NCI-H2029 treated with DMSO at 0.1 percent for 48 hours (cell line): ENCODE measurements at places on chromosomes 6 and 20.

- no peak for DNase-seq
These were observed 1.3 kb downstream of the RGS19 start for GRCh38 chr20:64077876-64078551.

DNA sequence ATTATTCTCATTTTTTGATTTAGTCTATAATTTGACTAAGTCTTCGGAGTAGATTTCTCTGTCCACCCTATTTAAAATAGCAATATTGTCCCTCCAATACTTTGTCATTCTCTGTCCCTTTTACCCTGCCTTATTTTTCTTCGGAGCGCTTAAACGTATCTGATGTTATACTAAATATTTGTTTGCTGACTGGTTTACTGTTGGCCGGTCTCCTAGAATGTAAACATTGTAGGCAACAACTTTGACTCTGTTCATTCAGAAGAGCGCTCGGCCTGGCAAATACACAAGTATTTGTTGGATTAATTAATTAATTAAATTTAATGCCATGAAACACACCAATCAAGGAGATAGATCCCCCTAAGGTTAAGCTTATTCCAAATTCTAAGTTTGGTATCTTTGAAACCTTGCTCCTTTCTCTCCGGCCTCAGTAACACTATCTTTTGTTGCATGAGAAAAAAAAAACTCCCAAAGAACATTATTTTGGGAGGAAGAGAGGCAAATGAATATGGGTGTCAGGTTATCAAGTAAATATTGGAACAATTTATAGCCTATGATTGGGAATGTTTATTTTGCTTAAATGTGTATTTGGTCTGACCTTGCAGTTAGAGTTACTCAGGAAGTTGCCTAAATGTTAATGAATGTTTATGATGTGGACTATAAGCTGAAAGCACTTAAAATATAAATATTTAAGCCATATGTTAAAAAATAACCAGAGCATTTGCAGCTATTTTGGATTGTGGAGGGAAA, 231.1 kb downstream of the SOX4 start:
- DNase-seq, result peak; percentile 80

DNA sequence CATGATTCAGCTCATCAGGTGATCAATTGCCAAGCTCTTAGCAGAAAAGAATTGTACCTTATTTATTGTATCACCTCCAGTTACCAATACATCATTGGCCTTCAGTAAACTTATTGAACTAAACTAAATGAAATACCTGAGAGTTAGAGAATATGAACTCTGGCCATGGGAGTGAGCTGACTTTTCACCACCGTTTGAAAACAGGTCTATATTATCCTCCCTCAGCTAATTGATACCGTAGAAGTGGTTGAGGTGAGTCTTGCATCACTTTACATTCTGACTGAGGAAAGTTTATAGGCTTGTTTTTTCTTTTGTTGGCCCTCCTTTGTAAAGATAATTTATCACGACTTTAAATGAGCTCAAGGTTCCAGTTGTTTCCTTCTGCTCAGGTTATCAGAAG, 52.5 kb upstream of the ADGRG6 start:
- no peak for DNase-seq

- DNase-seq, result no peak
These were observed 43.6 kb downstream of the ADTRP start for GRCh38 chr6:11734861-11735613.

DNA sequence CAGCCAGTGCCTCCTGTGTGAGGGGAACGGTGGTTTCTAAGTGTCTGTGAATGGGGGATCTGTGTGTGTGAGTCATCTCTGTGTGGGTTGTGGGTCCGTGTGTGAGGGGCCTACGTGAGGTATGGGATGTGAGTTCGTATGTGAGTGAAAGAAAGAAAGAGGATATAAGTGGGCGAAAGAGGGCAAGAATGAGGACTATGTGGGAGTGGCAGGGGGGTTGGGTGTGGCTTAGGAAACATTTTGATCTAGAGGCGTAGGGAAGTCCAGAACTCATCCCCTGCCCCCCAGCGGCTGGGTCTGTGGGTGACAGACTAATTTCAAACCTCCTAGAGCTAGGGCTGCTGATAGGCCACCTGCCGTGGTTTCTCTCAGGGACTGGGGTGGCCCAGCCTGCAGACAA, 35.5 kb downstream of the DHX35 start:
- DNase-seq, result no peak

DNA sequence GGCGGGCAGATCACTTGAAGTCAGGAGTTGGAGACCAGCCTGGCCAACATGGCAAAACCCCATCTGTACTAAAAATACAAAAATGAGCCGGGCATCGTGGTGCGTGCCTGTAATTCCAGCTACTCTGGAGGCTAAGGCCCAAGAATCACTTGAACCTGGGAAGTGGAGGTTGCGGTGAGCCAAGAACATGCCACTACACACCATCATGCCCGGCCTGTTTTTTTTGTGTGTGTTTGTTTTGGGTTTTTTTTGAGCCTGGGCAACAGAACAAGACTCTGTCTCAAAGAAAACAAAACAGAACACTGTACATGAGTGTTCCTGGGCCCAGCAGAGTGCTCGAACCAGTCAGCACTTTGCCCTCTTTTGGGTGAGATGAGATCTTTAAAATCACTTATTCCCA, 159.1 kb downstream of the MTHFD1L start:
- DNase-seq, result no peak

DNA sequence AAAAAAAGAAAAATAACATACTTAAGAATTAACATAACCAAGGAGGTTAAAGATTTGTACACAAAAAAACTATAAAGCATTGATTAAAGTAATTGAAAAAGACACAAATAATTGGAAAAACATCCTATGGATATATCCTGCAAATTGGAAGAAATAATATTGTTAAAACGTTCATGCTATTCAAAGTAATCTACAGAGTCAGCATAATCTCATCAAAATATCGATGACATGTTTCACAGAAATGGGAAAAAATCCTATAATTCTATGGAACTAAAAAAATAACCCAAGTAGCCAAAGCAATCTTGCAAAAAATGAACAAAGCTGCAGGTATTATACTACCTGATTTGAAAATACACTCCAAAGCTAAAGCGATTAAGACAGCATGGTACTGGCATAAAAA, 23.3 kb downstream of the OR5V1 start:
- DNase-seq, result no peak

DNA sequence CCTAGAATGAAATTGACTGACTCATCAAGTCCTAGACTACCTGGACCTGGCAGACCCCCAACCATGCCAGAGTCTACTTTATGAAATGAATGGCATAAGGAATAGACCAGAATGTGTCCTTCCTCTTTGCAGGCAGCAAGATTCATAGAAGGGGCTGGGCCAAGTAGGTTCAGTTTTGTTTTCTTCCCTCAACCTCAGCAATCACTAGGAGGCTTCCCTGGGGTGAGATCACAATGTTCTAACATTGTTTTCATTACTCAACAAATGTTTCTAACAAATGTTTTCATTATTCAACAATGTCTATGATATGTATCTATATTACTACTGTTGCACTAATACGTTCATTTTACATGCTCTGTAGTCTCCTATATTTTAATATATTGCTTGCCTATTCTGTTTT, 8.4 kb upstream of the FAM162B start:
- no peak for DNase-seq

- no peak for DNase-seq
These were observed 119.6 kb downstream of the KIF13A start for GRCh38 chr6:17867880-17868279.

GRCh38 chr20:58971429-58971828, 9.6 kb upstream of the NELFCD start:
- DNase-seq, result no peak

DNA sequence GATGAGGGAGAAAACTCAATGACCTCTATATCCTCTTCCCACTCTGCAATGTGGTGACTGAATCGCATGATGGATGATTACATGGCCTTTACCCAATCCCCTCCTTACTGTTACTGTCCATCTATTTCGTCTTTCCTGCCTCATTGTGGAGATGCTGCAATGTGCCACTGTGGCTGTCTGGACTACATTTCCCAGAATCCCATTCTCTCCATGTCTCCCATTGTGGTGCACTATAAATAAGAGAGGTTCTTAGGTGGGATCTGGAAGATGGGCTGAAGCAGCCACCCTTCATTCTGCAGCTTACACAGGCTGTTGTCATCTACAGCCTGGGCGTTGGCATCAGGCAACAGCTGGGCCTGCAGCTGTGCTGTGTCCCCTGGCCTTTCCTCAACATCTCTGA, 233.6 kb downstream of the PRKN start:
- DNase-seq, result no peak

DNA sequence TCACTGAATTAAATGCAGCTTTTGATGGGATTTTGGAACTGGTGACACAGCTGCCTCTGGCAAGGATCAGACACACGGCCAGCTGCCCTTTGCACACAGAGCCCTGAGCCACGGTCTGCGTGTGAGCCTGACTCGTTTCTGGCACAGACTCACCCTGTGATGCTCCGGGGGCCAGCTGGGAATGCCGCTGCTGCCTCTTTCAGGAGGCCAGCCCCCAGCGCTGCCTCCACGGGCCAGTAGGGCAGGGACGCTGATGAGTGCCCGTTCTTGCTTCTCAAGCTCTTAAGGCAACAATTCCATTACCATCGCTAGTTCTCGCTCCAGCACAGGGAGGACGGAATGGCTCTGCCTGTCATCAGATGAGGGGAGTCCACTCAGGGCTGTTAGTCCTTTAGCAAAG, 61.6 kb downstream of the IRF4 start:
- DNase-seq, result no peak

- DNase-seq, result no peak
These were observed 135.1 kb downstream of the QRSL1 start for GRCh38 chr6:106764353-106764980.

DNA sequence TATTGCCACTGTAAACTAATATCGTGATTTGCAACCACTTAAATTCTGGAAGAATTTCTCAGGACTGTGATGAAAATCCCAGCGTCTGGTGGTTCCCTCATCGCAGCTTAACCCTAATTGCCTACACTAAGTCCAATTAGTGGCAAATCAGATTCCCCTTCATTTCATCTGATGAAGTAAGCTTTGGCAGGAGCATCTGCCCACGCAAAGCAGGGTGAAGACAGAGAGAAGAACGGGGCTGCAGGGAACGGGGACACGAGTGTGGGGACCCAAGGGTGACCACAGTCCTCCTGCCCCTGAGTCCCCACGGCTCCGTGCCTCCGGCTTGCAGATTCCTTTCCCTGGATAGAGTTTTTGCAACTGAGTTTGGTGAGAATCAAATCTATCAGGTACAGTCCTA, 159.5 kb downstream of the LY86 start:
- DNase-seq, result no peak

DNA sequence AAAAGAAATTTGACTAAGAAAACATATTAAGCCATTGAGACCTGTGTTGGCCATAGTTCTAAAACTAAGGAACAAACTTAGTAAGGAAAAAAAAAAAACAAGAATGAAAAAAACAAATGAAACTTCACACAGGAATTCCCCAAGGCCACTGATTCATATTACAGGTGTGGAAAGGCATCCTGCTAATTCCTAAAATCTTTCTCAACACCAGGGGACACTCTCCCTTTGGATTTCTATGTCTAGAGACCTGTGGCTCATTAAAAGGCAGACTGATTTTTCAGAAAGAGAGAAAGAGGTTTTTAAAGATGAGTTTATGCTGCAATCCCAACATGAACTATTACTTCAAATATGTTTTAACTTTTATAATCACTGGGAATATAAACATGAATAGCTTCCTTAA, at the start of gene OR12D1:
Gene OR12D1 (plus strand): TSS at position 341 of the 400 bp plus-strand sequence.
- DNase-seq, result no peak

DNA sequence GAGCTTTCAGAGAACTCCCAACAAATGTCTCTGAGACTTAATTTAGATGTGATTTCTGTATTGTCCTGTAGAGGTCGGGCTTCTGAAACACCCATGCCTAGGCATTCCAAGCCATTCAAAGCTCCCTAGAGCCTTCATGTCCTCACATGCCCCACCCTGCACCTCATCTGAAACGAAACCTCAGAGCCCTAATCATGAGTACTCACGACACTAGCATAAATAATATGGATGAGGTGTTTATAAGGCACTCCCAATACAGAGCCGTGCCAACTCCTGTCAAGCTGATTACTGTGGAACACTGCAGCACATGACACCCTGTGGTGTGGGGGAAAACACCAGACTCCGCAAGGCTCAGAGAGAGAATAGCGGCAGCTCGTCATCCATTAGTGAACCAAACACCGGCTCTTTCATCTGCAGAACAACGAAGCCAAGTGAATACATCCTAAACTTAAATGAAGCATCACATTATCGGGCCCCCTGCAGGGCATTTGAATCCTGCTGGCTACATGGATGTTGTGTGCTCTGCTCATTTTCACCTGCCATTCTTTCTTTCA, 83.8 kb downstream of the FNDC1 start:
- peak; percentile 8 for DNase-seq
